ENCODE measurements at places on chromosomes 12 and 14.

DNA sequence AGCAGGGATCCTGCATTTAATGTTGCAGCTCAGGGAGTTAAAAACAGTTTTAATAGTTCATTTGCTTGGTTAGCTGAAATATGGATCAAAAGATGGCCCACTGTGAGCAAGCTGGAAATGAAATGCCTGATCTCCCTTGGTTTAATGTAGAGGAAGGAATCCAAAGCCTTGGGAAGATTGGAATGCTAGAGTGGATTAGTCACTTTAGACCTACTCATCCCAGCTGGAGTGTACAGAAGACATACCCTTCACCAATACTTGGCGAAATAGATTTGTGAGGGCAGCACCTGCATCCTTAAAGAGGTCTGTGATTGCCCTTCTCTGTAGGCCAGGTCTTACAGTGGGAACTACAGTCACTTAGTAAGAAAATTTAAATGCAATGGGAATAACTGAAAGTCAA is 58.0 kb upstream of the KRAS start:
- DNase-seq, result no peak

DNA sequence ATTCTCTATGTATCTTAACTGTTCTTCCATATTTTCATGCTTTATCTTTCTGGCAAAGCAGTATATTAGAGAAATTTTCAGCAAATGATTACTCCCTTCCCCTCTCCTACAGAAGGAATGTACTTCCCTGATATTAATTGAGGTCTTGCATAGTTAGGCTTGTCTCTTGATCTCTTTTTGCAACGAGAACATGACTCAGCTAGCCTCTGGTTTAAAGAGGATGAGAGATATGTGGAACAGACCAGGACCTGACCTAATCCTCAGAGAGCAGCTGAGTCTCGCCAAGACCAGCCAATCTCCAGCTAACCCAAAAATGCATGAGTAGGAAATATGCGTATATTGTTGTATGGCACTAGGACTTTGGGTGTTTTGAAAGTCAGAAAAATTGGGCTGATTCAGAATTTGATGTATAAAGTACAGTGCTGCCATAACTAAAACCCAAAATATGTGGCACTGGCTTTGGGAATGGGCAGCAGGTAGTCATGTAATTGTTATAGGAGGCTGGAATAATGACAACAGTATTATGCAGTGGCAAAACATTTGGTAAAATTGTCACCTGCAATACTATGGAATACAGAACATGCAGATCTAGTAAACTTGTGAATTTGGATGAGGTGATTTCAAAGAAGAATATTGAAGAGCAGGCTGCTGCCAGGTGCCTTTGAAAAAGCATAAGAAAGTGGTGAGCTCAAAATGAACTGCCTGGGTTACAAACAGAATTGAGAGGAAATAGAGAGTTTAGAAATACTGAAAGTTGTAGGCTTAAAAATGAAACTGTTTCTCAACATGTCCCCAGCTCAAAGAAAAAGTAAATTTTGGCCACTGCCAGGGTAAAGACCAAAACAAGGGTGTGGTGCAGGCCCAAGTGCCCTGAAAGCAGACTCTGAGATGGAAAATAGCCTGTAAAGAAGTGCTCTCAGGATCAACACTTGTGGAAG is 9.3 kb upstream of the USP15 start:
- DNase-seq, result no peak

GRCh38 chr12:64255249-64255648 is 33.2 kb upstream of the KICS2 start:
- no peak for DNase-seq

DNA sequence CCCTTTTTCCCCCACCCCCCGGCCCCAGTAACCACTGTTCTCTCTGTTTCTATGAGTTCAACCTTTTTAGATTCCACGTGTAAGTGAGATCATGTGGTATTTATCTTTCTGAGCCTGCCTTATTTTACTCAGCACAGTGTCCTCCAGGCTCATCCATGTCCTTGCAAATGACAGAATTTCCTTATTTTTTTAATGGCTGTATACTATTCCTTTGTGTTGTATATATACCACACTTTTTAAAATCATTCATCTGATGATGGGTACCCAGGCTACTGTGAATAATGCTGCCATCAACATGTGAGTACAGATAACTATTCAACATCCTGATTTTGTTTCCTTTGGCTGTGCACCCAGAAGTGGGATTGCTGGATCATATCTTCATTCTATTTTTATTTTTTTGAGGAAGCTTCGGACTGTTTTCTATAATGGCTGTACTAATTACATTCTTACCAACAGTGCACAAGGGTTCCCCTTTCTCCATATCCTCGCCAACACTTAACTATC is 54.7 kb downstream of the DDX51 start:
- no peak for DNase-seq

GRCh38 chr14:101729382-101729781 is 32.1 kb upstream of the PPP2R5C start:
- DNase-seq, result no peak

DNA sequence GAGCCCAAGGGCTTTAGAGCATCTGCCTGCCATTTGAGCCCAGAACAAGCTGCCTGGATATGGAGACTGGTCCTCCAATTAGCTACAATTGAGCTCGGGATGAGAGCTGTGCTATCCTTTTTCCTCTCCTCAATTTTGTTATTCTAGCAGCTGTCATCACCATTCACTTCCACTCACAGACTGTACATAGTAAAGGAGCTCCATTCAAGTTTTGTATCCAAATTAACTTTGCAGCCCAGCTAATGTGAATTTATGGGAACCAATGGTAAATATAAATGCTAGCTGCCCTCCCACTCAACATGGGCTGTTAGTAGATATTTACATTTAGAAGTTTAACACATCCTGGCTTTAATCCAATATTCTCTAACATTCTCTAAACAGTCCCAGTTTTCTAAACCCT is 44.6 kb downstream of the BMP4 start:
- no peak for DNase-seq

- DNase-seq, result no peak
Measured at GRCh38 chr12:92041742-92042141, 103.9 kb downstream of the BTG1 start.

DNA sequence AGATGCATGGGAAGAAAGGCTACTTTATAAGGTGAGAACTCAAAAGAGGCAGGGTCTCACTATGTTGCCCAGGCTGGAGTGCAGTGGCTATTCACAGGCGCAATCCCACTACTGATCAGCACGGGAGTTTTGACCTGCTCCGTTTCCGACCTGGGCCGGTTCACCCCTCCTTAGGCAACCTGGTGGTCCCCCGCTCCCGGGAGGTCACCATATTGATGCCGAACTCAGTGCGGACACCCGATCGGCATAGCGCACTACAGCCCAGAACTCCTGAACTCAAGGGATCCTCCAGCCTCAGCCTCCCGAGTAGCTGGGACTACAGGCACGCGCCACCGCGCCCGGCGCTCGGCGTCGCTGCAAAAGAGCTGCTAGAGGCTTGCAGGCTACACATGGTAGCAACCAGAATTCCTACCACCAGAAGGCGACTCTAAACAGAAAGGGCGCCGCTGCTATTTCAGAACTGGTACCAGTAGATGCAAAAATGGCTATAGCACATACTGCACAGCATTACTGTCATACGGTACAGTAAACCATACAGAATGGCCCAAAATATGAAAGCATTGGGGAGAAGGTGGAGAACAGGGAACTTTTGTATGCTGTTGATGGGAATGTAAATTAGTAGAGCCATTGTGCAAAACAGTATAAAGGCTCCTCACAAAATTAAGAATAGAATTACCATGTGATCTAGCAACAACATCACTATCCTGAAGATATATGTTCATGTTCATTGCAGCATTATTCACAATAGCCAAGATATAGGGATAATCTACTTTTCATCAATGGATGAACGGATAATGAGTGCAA is 1.2 kb upstream of the NEMF start:
- no peak for DNase-seq

DNA sequence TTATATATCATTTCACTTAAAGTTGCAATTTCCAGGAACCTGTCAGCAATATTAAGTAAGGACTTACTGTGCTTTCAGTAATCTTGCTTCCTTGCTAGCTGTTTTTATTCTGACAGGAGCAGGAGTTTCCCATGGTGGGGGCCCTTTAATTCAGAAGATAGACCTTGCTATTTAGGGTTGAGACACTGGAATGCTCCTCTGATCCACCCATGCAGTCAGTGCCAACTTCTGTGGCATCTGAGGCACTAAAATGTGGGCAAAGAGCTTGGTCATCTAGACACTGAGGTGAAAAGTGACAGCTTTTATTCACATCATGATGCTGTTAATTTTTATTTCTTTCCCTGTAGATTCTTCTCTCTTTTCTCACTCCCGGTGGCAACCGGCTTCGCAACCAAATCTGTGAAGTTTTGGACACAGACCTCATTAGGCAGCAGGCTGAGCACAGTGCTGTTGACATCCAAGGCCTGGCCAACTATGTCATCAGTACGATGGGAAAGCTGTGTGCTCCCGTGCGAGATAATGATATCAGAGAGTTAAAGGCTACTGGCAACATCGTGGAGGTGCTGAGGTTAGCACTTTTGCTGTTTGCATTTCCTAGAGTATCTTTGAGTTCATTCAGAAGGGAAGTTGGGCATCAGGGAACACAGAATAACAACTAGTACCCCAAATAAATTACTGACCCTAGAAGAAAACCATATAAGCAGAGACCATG is 18.8 kb downstream of the TCP11L2 start:
- no peak for DNase-seq

GRCh38 chr12:122336015-122336946 is 70.0 kb upstream of the VPS33A start:
- DNase-seq, result peak; percentile 13

Measured in stimulated activated CD8-positive, alpha-beta memory T cell treated with anti-CD3 and anti-CD28 coated beads, Interleukin-4, amount 100 ng/mL, for 1 hour (primary cell).